GM23338 (cell line): ENCODE measurements at places on chromosomes 11 and 22. TPM values are rescaled to one million over a fixed set of nuclear protein-coding genes. Genes with fewer than 3 reads are reported as not detected.

The RASSF10 gene
- 1.8 and 4.0 TPM in 2 replicates for total RNA-seq

The TEX54 gene
- not detected in 2 replicates for total RNA-seq

The TRIM51 gene
- total RNA-seq = not detected in 2 replicates

The HTR3B gene
- total RNA-seq = not detected in 2 replicates

- DNase-seq = no peak
Observed at GRCh38 chr22:32446321-32446720, 17.9 kb downstream of the BPIFC start.

The PKNOX2 gene
- 0.43 and 0.83 TPM in 2 replicates for total RNA-seq

DNA sequence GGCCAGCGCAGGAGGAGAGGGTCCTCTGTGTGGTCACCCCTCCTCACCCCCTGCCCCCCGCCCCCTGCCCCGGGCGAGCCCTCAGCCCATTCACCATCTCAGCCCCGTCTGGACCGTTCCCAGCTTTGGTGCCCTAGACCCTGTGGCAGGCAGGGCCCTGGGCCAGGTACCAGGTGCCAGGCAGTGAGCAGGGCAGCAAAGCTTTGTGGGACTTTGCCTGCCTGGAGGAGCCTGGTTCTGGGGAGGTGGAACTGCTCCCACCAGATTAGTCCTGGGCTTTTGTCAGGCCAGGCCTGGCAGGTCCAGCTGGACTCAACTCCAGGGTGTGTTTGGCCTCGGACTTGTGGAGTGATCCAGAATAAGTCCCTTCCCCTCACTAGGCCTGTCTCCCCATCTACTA, 13.7 kb upstream of the MYRF start:
- no peak for DNase-seq

GRCh38 chr11:64218628-64219353, 7.2 kb downstream of the TRPT1 start:
- DNase-seq = no peak

The CYTH4 gene
- not detected in 2 replicates for total RNA-seq

- peak; percentile 93 for DNase-seq
Observed at GRCh38 chr11:82733444-82734119, at the start of gene FAM181B. Gene FAM181B, minus strand, starts transcription at chr11:82733864. Its CDS starts 135 bp downstream, at chr11:82733729.

The SLC36A4 gene
- total RNA-seq = 24.7 and 34.6 TPM in 2 replicates

The APOL3 gene
- total RNA-seq = not detected in 2 replicates

The SCO2 gene
- 1.6 and 4.9 TPM in 2 replicates for total RNA-seq

DNA sequence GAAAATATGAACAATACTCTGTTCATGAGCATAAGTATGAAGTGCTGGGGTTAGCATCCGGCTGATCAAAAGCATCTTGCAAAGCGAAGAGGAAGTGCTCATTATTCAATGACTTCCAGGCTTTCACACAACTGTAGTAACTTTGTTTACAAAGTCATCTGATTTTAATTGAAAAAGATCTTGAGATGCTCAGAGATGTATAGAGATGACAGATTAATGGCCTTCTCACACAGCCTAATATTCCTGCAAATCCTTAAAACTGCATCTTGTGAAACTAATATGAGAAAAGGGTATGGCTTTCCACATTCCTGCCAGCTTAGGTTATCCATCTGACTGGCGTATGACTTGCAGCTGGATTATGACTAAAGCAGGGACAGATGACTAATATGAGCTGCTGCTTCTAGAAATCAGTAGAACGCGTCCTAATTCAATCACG, 125.4 kb downstream of the CASP12 start:
- DNase-seq = no peak

DNA sequence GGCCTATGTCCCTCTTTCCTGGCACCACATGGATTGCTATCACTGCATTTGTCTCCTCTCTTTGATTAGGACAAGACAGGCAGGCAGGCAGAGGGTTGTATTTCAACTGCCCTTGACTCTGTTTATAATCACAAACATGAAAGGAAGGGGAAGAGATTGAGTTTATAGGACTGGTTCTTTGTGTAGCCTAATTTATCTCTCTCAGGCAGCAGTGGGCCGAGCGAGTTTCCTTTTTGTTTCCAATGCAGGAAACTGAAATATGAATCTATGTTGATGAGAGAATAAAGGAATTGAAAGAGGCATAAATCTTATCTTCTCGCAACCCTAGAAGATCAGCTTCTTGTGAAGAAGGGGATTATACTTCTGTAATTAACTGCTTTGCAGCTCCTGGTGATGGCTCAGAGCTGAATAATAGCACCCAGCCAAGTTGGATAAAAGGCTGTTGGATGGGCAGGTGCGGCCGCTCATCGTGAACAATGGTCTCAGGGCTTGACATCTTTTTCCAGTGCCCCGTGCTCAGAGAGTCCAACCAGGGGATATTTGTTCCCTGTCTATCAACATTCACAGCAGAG, 80.6 kb upstream of the SYT13 start:
- no peak for DNase-seq

DNA sequence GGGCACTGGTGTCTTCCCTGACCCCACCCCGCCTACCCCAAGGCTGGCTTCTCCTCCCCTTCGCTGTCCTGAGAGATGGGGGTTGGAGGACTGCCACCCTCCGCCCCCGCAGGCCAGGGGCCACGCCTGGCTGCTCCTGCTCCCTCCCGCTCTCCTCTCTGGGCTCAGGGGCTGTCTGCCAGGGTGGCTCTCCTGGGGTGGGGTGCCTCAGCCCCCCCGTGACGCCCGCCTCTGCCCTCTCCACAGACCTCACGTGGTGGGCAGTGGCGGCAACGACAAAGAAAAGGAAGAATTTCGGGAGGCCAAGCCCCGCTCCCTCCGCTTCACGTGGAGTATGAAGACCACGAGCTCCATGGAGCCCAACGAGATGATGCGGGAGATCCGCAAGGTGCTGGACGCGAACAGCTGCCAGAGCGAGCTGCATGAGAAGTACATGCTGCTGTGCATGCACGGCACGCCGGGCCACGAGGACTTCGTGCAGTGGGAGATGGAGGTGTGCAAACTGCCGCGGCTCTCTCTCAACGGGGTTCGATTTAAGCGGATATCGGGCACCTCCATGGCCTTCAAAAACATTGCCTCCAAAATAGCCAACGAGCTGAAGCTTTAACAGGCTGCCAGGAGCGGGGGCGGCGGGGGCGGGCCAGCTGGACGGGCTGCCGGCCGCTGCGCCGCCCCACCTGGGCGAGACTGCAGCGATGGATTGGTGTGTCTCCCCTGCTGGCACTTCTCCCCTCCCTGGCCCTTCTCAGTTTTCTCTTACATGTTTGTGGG, 8.1 kb downstream of the RCOR2 start:
- no peak for DNase-seq

The DMC1 gene
- 5.0 and 8.0 TPM in 2 replicates for total RNA-seq

DNA sequence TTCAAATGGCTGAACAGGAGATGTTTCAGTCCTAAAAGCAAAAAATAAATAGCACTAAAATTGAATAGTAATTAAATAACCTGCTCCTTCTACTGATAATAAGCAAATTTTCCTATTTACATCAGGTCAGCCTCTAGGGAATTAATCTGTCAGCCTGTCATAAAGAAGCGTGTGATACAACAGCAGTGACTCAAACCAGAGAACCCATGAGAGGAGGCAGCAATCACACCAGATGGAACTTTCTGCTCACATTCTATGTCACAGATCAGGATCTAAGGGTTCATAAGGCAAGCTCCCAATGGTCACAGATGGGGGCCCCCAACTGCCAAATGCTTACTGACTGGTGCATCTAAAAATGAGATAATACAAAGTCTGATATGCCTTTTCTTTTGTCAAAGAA, 41.1 kb downstream of the RBFOX2 start:
- no peak for DNase-seq

GRCh38 chr22:37806409-37807333, 1.1 kb upstream of the GCAT start:
- DNase-seq = peak; percentile 47

DNA sequence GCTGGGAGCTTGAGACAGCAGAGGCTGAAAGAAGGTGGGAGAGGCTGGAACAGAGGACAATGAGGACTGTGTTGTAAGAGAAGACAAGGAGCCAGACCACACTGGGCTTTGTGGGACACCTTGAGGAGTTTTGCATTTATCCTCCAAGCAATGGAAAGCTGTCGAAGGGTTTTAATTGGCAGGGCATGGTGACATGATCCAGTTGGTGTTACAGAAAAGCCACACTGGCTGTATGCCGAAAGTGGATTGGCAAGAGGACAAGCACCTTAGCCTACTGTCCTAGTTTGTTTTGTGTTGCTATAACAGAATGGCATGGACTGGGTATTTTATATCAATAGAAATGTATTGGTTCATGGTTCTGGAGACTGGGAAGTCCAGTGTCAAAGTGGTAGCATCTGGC, 14.0 kb upstream of the APLNR start:
- DNase-seq = no peak

The OR10A2 gene
- total RNA-seq = not detected in 2 replicates

The P2RY6 gene
- total RNA-seq = not detected in 2 replicates

DNA sequence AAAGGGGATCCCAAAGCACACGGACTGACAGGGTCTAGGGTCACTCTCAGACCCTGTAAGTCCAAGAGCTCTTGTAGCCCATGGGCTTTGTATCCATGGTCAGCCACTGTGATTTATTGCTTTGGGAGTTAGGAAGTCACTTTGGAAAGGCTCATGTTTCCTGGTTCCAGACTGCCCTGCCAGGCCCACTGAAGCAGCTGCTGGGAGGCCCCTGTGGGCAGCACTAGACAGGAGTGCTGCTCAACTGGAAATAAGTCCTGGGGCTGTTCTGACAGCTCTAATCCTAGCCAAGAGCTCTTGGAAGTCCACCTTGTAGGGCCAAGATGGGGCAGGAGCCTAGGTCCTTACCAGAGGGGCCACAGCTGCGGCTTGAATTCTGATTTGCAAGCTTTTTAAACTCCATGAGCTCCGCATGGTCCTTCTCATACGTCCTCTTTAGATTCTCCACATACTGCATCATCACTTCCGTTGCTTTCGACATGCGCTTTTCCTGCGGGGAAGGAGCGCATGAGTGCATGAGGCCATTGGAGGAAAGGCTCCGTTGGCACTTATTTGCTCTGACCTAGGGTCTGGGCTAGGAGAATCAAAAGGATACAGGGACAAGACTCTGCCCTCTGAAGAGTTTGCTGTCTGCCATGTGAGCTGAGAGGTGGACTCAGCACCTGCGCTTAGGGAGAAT, 32.2 kb upstream of the LYVE1 start:
- no peak for DNase-seq

The ATXN10 gene
- total RNA-seq = 163 and 170 TPM in 2 replicates

- no peak for DNase-seq
Observed at GRCh38 chr22:22032906-22033802, 50.6 kb upstream of the TOP3B start.

GRCh38 chr22:41933411-41934177, 7.0 kb upstream of the TNFRSF13C start:
- no peak for DNase-seq

GRCh38 chr11:55895216-55895615, 12.1 kb downstream of the TRIM51 start:
- DNase-seq = peak; percentile 76

The FXYD6 gene
- 25.6 and 30.7 TPM in 2 replicates for total RNA-seq

- DNase-seq = no peak
Observed at GRCh38 chr11:71282581-71283351, 30.4 kb upstream of the SHANK2 start.

- DNase-seq = no peak
Observed at GRCh38 chr22:24413736-24414385, 13.5 kb upstream of the ADORA2A start.

DNA sequence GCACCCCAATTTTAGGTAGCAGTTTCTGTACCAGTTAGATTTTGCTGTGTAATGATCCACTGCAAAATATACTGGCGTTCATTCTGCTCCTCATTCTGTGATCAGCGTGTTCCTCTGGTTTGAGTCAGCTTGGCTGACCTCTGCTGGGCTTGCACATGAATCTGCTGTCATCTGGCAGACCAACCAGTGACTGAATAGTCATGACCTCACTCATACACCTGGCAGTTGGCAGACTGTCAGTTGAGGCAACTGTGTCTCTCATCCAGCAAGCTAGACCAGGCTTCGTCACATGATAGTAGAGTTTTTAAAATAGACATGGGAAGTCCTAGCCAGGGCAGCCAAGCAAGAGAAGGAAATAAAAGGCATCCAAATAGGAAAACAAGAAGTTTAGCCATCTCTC, 316.3 kb upstream of the LARGE1 start:
- no peak for DNase-seq

The KRTAP5-10 gene
- total RNA-seq = not detected in 2 replicates

- no peak for DNase-seq
Observed at GRCh38 chr22:24303007-24303406, 32.4 kb downstream of the SPECC1L start.

GRCh38 chr11:123570939-123571580, 83.4 kb downstream of the SCN3B start:
- no peak for DNase-seq

GRCh38 chr11:62104816-62105653, 18.8 kb upstream of the INCENP start:
- DNase-seq = no peak

The PATE1 gene
- not detected in 2 replicates for total RNA-seq

The SLC39A13 gene
- 32.7 TPM in 2 replicates for total RNA-seq

- peak; percentile 21 for DNase-seq
Observed at GRCh38 chr11:86261328-86261727, 16.8 kb downstream of the EED start.

The ST14 gene
- 32.7 and 36.3 TPM in 2 replicates for total RNA-seq

The C22orf31 gene
- not detected in 2 replicates for total RNA-seq

The PAX6 gene
- total RNA-seq = 0.17 and 1.0 TPM in 2 replicates

- peak; percentile 82 for DNase-seq
Observed at GRCh38 chr11:17898782-17899181, 114.1 kb downstream of the SERGEF start.

The DNHD1 gene
- total RNA-seq = 7.2 and 9.6 TPM in 2 replicates

DNA sequence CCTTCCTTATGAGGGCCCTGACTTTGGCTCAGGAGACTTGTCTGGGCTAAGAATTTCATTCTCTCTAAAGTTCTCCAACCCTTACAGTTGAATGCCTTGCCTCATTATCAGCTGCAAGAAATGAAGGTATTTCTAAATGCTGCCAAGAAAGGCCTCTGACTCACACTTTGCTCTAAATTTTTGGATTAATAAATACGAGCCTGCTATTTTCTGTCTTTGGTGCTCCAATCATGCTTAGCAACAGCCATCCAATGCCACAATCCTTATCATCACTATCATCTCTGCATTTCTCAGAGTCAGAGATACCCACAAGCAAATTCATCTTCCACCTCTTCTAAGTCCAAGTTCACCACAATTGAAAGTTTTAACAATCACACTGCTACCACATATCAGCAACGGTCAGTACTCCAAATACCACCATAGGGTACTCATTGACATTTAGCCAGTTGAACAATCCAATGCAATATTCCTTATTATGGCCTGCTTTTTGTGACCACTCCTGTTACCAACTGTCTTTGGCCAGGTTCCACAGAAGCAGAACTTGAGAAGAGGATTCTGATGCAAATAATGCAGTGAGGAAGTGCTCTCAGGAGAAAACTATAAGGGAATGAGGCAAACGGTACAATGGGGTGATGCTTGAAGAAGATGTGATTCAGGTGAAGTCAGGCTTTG, 5.7 kb downstream of the PATE2 start:
- no peak for DNase-seq

- DNase-seq = peak; percentile 87
Observed at GRCh38 chr11:117232092-117232878, at the start of gene RNF214. Gene RNF214, plus strand, starts transcription at chr11:117232671. Its CDS starts 1,602 bp downstream, at chr11:117234273.

The PAMR1 gene
- total RNA-seq = 2.5 and 3.1 TPM in 2 replicates
